ENCODE measurements at places on chromosomes 12 and 14.

GRCh38 chr12:48197971-48198671 is 5.0 kb downstream of the OR10AD1 start:
- DNase-seq: peak; percentile 92

GRCh38 chr12:109289551-109289950 is 19.5 kb downstream of the FOXN4 start:
- DNase-seq: no peak

- DNase-seq: no peak
These were observed 441.6 kb downstream of the PCNX1 start for GRCh38 chr14:71348817-71349216.

- no peak for DNase-seq
These were observed 553.0 kb downstream of the SLC16A7 start for GRCh38 chr12:60148831-60149230.

- DNase-seq: no peak
These were observed 95.0 kb upstream of the OTX2 start for GRCh38 chr14:56905282-56905681.

DNA sequence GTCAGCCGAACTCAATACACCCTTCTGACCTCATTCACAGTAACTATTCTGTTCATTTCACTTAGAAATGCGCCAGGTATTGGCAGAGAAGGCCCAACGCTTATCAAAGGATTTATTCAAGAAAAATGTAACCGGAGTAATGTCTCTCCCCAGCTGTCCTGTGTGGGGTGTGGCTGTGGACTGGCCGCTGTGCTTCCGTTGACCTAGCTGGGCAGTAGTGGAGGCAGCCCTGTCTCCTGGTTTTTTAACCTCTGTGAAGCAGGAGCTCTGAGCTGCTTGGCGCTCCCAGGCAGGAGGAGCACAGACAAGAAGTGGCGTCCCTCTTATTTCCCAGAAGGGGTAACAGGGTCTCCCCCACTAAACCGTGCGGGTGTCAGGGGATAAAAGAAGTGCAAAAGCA is 85.2 kb downstream of the ESR2 start:
- DNase-seq: no peak

DNA sequence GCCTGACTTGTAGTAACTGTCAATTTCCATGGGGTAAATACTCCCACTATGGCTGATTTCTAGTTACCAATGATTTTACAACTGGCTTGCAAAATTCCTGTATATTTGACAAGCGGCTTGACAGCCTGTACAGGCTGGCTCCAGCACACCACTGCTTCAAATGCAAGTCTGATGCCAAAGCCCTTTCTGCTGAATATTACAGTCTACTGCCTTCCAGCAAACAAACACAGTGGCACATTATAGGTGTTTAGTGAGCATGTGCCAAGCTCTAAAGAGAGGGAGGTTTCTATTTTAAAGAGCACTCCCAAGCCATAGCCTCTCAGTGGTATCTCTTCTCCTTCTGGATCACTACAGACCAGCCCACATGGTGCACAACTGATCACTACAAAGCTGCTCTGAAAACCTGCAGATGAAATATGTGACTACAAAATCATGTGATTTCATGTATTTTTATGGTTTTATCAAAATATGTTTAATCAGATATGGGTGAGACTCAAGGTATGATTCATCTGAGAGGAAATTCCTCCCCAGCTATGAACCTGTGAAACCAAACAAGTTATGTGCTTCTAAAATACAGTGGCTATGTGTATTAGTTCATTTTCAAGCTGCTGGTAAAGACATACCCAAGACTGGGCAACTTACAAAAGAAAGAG is 101.5 kb downstream of the RPAP3 start:
- DNase-seq: no peak

GRCh38 chr12:40827683-40828592 is 135.7 kb downstream of the CNTN1 start:
- no peak for DNase-seq

GRCh38 chr14:75277008-75277814 is 1.4 kb upstream of the FOS start:
- DNase-seq: no peak
